ENCODE measurements at places on chromosomes 2 and 18.

DNA sequence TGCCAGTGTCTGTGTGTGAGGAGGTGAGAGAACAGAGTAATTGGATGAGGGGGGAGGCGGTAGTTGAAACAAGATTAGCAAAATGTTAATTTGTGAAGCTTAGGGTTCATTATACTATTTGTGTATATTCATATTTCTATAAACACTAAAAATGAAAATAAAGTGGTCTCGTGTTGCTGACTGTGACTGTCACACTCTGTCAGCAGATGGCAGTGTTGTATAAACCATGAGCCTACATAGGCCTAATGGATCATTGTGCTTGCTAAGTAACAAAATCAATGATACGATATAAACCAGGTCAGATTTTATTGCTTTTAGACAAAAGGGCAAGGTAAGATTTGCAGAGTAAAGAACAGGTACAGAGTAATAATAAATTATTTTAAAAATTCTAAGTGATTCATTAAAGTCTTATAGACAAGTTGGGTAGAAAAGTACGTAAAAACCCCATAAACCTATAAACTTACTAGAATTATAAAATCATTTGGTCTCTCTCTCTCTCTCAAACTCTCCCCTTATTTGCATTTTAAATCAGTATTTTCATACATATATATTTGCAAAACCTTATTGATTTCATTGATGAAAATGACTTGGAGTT lies 182.7 kb downstream of the RPIA start:
- no peak for DNase-seq

GRCh38 chr2:129813404-129813803 lies 166.1 kb upstream of the RAB6C start:
- no peak for DNase-seq

- DNase-seq = no peak
Measured at GRCh38 chr2:24507549-24507948, 16.5 kb downstream of the NCOA1 start.

- DNase-seq = no peak
Measured at GRCh38 chr2:236254001-236254400, 10.2 kb downstream of the ASB18 start.

All from NCI-H1417 treated with DMSO at 0.1 percent for 48 hours (cell line).